ENCODE measurements at places on chromosomes 6 and 20. TPM values are rescaled to one million over a fixed set of nuclear protein-coding genes. Genes with fewer than 3 reads are reported as not detected.

GRCh38 chr6:25927756-25928216, 2.7 kb downstream of the SLC17A2 start:
- H3K27ac ChIP-seq: no peak overlapping the region
- no peaks in the 10 kb centered on the region for H3K27me3 ChIP-seq
- H3K4me1 ChIP-seq: no peaks in the 10 kb centered on the region
- H3K36me3 ChIP-seq: no peaks in the 10 kb centered on the region
- H3K4me3 ChIP-seq: no peak overlapping the region

GRCh38 chr20:13299401-13299800, 78.3 kb downstream of the ISM1 start:
- no peaks in the 10 kb centered on the region for H3K4me1 ChIP-seq
- H3K4me3 ChIP-seq: no peak overlapping the region
- DNase-seq: no peak
- no peaks in the 10 kb centered on the region for H3K27me3 ChIP-seq
- no peak overlapping the region for H3K27ac ChIP-seq

DNA sequence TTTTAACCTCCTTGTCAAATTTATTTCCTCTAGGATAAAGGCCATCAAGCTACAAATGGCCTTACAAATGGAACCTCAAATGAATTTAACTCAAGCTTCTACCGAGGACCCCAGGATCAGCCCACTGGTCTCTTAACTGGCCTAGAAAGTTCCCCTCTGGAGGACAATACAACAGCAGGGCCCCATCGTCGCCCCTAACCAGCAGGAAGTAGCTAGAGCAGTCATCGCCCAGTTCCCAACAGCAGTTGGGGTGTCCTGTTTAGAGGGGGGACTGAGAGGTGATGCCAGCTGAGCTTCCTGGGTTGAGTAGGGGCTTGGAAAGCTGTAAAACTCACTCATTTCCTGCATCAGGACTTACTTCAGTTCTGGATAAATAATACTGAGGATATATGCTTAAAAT, 25.6 kb downstream of the CEP85L start:
- no peak overlapping the region for H3K27ac ChIP-seq
- H3K27me3 ChIP-seq: no peaks in the 10 kb centered on the region
- peaks cover 62% of the 10 kb centered on the region for H3K36me3 ChIP-seq
- no peak for DNase-seq

DNA sequence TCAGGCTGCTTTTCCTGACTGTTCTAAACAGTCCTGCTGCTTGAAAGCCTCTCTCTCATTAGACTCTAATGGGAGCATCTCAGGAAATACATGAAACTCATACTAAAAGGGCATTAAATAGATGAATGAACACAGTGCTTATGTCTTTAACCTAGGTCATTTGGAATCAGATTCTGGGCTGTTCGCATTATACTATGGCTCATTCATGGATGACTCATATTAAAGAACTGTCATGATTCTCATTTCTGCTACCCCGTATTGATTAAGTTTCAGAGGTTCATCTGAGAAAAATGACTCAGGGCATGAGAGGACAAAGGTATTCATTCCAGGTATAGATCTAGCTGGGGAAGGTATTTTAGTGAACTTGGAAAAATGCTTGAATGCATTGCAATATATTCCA, 335.5 kb downstream of the GJA1 start:
- H3K36me3 ChIP-seq: no peaks in the 10 kb centered on the region
- DNase-seq: no peak
- no peaks in the 10 kb centered on the region for H3K27me3 ChIP-seq
- no peaks in the 10 kb centered on the region for H3K4me1 ChIP-seq
- H3K27ac ChIP-seq: no peak overlapping the region

The DEF6 gene
- 75.7 TPM for total RNA-seq

DNA sequence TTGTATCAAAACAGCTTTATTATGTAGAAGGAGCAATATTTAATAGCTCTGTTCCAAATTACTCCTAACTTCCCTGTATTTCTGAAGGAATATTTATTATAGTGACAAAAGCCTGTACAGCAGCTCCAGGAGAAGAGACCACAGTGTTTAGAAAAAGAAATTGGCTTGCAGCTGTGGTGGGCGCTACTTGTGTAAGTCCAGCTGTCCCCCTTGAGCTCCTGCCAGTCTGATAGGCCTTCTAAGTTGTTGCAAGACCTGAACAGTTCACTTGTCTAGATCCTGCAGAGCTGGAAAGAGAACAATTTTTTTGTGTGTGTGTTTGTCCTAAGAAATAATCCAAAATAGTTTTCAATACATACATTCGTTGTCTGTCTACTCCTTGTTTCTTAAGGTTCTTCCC, 86.6 kb downstream of the JARID2 start:
- H3K27ac ChIP-seq: no peak overlapping the region
- no peaks in the 10 kb centered on the region for H3K36me3 ChIP-seq
- peaks cover 6% of the 10 kb centered on the region for H3K4me1 ChIP-seq
- H3K27me3 ChIP-seq: no peaks in the 10 kb centered on the region
- DNase-seq: no peak

GRCh38 chr6:157106487-157106886, 216.8 kb downstream of the TMEM242 start:
- no peaks in the 10 kb centered on the region for H3K27me3 ChIP-seq
- no peak for DNase-seq
- no peak overlapping the region for H3K4me3 ChIP-seq
- H3K27ac ChIP-seq: no peak overlapping the region

The CGA gene
- total RNA-seq: 1.5 TPM

DNA sequence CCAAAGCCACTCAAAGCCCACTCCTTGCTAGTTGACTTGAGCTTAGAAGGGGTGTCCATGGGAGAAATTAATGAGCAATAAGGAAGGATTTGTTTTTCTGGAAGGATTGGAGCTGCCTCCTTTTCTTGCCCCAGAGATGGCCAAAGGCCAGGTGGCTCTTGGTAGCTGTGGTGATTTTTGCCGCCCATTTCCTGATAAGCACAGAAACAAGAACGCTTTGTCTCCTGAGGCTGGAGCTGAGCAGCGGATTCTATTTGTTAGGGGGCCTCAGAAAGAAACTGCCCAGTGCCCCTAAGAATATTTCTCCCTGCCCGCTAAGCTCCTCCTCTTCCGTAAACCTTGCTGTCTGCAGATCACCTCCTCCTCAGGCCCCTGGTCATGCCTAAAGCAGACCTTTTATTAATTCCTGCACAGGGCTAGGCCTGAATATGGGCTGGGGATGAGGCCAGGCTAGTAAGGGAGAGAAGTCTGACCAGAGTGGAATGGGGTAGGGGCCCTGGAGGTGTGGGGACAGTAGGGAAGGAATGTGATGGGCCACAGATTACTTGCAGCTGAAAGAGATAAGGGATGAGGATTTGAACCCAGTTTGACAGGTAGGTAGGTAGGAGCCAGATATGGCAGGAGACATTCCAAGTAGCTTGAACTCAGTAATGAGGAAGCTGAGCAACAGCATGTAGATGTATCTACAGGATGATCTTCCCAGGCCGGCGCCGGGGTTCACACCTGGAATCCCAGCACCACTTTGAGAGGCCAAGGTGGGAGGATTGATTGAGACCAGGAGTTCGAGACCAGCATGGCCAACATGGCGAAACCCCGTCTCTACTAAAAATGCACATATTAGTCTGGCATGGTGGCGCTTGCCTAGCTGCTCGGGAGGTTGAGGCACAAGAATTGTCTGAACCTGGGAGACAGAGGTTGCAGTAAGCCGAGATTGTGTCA, 71.2 kb upstream of the NAA20 start:
- no peaks in the 10 kb centered on the region for H3K36me3 ChIP-seq
- H3K4me1 ChIP-seq: no peaks in the 10 kb centered on the region
- no peak for DNase-seq
- no peak overlapping the region for H3K4me3 ChIP-seq

DNA sequence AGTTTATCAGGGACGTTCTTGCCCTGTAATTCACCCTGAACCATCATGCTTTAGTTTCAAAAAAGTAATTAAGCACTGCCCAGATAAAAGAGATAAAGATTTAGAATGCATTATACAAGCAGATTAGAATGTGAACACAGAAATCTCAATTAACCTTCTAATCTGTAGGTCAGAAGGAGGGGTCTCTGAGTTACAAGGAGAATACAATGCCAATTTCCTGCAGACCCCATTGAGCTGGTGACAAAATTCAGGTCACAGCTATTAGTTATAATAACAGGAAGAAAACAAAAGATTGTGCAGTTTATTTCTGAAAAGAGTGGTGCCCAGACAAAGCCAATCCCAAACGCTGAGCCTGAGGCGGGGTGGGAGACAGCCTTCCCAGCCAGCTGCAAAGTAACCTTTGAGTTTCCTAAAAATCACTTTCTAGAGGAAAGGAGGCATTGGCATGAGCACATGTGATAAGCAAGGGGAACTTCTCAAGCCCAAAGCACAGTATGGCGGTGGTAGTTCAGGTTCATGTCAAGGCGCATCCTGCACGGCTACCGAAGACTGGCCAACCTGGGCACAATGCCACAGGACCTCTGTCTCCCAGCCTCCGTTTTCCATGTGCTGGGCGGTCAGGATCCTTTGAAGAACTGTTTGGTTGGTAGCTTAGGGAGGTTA, 192.5 kb downstream of the TTLL2 start:
- H3K4me1 ChIP-seq: no peaks in the 10 kb centered on the region
- H3K4me3 ChIP-seq: no peak overlapping the region
- no peak overlapping the region for H3K27ac ChIP-seq
- no peak for DNase-seq
- no peaks in the 10 kb centered on the region for H3K27me3 ChIP-seq

DNA sequence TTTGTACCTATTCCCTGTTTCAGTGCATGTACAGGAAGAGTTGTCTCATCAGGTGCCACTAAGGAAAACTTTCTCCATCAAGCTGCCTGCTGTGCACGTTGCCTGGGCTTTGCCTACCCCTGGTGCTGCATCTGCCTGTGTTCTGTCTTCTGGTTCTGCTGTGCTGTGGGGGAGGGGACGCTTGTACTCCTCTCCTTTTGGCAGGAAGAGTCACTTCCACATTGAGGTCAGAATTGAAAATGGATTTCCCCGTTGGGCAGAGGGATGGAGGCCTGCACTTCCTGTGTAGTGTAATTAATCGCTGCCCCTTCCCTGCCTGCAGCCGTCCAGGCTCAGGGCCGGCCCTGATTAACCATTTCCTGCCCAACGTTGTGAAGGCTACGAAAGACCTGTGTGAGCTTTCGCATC, 153.3 kb downstream of the SCML4 start:
- H3K27ac ChIP-seq: no peak overlapping the region
- peaks cover 2% of the 10 kb centered on the region for H3K4me1 ChIP-seq
- no peaks in the 10 kb centered on the region for H3K36me3 ChIP-seq
- no peak for DNase-seq
- H3K27me3 ChIP-seq: no peaks in the 10 kb centered on the region

All from thymus (tissue), 14 donors.